ENCODE measurements at places on chromosomes 6 and 20.
A peak's percentile ranks its signal among the peaks of the same experiment; 100 is the strongest.

DNA sequence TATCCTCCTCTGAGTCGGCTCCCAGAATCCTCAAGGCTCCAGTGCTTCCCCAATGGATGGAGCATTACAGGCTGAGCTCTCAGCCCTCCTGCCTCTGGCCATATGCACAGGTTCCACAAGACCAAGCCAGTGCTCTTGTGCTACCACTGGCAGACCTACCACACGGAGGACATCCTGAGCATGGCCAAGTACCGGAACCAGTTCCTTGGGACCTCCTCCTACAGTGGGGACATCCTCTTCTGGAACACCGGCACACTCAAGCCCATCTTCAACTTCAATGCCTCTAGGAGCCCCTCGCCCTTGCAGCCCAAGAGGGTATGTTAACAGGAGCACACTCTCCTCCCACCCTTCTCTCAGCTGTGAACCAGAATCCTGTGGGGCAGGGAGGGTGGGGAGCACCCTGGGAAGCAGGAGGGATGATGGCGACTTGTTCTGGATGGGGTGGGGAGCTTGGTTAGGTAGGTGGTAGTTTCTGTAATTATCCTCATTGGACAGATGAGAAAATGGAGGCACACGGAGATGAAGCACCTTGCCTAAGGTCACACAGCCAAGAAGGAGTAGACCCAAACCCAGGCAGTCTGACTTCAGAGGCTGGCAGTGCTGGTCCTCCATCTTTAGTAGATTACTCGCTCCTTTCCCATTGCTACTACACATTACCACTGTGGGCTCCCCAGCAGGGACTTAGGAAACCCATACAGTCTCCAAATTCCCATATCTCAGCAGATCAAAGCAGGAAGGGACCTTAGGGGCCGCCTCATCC is 58.6 kb downstream of the EFCAB8 start:
- no peak for DNase-seq

DNA sequence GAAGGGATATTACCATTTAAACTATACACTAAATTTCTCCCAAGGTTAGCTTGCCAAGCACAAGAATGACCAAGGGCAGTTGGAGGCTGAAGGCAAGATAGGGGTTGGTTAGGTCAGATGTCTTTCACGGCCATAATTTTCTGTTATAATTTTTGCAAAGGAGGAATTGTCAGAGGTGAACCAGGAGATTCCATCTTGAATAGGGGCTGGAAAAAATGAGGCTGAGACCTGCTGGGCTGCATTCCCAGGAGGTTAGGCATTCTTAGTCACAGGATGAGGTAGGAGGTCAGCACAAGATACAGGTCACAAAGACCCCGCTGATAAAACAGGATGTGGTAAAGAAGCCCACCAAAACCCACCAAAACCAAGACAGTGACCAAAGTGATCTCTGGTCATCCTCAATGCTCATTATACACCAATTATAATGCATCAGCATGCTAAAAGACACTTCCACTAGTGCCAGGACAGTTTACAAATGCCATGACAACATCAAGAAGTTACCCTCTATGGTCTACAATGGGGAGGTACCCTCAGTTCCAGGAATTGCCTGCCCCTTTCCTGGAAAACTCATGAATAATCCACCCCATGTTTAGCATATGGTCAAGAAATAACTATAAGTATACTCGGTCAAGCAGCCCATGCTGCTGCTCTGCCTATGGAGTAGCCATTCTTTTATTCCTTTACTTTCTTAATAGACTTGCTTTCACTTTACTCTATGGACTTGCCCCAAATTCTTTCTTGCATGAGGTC is 371.8 kb upstream of the SULF2 start:
- DNase-seq: no peak

DNA sequence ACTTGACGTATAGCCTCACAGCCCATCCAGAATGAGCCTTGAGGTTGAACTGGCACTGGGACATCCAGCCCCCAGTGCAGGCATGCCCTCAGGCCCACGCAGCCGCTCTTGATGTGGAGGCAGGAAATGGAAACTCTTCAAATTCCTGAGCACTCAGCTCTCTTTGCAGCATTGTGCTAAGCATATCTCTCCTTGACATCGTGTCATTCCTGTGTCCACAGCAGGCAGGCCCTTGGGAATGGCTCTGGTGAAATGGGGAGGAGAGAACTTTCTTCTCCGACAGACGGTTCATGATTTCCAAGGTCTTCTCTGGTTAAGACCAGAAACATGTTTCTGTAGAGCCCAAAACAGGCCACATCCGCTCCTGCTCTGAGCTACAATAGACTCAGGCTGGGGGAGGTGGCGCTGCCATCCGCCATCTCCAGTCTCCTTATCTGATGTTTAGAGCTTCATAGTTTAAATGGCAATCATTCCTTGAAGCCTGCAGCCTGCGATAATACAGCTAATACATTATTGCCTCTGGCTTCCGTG is 248.8 kb downstream of the CDH4 start:
- no peak for DNase-seq

- peak; percentile 56 for DNase-seq
These were observed 158.4 kb downstream of the GPX5 start for GRCh38 chr6:28683945-28684538.

DNA sequence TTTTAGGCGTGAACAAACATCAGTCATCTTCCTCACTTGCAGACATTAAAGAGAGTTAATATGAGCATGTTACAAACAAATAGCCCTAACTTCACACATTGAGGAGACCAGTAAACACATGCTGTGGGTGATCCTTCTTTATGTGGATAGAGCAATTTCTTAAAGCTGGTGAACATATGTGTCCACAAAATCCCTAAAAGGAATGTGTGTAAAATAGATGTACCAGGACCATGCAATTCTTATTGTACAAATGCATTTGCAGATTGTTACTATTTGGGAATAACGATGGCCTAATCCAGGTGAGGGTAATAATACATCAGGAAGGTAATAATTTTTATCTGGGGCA is 228.9 kb downstream of the ALDH8A1 start:
- no peak for DNase-seq

DNA sequence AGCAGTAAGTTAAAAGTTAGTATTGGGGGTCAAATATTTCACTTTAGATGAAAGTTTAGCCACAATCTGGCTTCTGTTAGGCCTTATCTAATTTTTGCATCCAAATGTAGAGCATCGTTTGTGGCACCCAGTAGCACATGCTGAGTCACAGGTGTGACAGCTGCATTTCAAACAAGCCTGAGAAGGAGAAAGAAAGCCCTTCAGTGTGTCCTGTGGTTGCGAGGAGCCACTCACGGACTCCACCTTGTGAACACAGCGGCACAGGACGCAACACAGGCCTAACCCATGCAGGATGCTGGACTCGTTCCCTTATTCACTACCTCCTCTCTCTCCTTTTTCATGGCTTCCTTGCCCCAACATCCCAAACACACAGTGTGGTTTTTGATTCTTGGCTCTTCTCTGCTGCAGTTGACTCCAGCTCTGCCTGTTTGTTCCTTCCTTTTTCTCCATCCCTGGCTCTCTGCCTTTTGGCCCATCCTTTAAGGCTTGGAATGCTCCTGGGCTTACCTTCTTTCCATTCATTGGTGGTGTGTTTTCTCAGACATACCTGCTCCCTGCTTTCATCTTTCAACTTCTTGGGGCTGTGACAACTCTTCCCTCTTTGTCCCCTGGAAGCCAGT is 124.2 kb downstream of the SLC16A10 start:
- DNase-seq: no peak

DNA sequence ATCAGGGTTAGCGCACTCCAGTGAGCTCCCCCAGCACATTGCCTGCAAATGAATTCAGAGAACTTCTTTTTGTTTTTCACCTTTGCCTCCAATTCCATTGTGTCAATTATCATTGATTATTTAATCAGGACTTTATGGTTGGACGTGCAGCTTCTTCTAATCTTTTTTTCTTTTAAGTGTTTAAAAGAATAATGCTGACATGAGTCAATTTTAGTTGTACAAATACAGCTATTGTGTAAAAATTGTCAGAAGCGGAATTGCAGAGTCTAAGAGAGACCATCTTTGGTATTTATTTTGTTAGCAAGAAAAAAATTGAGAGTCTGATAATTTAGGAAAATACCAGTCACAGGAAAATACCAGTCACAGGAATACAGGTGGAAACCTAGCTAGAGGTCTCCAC is 5.5 kb downstream of the ABT1 start:
- DNase-seq: no peak

DNA sequence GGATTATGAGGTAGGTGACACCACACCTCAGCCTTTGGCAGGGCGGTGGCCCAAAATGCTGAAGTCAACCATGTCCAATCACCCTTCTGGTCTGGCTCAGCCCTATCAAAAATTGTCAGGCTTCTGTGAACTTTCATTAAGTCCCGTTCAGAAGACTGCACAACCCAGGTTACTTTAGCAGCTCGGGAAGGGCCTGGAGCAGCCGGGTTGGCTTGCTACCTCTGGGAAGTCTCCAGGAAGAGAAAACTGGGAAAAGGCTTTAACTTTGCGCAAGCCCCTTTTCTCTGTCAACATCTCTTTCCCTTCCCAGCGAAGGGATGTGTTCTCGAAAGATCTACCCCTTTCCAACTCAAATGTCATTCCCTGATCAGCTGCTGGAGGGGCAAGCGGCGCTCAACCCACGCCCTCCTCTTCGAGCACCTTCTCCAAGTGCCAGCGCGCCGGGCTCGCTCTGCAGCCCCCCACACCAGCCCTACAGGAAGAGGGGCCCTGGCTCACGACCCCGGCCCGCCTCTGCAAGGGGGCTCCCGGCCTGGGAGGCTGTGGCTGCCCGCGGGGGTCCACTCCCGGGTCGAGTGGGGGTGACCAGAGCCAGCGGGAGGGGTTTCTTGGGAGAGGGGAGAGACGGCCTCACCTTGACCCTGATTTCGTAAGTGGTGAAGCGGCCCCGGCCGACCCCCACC is 573 bp downstream of the SNX3 start:
- DNase-seq: peak; percentile 27

- no peak for DNase-seq
These were observed 19.0 kb downstream of the RREB1 start for GRCh38 chr6:7126754-7127153.

DNA sequence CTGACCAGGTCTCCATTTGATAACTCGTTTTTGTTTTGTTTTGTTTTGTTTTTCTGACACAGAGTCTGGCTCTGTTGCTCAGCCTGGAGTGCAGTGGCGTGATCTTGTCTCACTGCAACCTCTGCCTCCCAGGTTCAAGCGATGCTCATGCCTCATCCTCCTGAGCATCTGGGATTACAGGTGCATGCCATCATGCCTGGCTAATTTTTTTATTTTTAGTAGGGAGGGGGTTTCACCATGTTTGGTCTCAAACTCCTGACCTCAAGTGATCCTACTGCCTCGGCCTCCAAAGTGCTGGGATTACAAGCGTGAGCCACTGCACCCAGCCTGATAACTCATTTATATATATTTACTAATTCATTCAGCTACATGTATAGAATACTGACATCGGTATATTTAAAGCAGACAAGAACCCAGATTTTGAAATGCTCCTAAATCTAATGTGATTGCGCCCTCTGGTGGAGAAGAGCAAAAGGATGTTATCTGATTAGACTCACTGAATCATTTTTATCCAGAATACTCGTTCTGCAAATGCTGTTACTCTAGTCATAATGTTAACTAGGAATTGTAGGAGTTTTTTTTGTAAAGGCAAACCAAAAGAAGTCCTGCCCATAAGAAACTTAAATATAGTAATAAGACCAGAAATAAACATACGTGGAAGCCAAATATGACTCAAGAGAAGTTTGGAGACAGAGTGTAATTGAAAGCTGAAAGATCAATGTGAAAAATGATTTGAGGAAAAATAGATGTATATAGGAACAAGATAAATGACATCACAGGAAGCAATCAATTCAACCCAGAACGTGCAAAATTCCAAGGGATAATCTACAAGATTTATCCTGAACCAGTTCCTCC is 5.3 kb upstream of the COL12A1 start:
- peak; percentile 38 for DNase-seq

GRCh38 chr20:43178080-43178479 is 11.6 kb downstream of the PTPRT start:
- no peak for DNase-seq

DNA sequence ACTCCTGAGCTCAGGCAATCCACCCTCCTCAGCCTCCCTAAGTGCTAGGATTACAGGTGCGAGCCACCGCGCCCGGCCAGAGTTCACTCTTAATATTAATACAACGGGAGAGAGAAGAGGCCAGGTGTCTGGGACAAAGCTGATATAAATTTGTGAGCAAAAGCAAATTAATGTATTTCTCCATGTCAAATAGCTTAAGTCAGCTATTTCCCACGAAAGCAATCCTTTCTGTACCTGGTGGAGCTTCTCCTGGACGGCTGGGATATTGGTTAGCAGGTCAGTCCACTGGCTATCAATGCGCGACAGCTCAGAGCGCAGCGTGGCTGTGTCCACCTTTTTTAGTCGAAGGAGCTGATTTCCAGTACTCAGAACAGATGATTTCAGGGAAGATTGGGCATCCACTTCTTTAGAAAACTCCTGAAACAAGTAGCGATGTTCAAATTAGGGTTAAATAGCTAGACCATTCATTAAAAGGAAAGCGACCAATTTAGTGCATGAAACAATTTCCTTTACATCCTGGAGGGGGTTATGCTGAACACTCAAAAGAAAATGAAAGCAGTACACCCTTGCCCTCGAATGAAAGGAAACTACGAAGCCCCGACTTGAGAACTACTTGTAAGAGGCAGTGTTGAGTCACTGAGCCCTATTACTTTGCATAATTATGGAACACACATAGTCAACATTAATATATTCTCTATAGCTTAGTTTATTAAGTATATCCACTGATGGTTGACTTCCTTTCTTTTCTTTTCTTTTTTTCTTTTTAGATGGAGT is 403.4 kb downstream of the SYNE1 start:
- DNase-seq: no peak

- peak; percentile 22 for DNase-seq
These were observed 49.2 kb downstream of the SMPDL3A start for GRCh38 chr6:122838060-122838780.

- DNase-seq: no peak
These were observed 83.4 kb upstream of the ASF1A start for GRCh38 chr6:118810420-118811027.

DNA sequence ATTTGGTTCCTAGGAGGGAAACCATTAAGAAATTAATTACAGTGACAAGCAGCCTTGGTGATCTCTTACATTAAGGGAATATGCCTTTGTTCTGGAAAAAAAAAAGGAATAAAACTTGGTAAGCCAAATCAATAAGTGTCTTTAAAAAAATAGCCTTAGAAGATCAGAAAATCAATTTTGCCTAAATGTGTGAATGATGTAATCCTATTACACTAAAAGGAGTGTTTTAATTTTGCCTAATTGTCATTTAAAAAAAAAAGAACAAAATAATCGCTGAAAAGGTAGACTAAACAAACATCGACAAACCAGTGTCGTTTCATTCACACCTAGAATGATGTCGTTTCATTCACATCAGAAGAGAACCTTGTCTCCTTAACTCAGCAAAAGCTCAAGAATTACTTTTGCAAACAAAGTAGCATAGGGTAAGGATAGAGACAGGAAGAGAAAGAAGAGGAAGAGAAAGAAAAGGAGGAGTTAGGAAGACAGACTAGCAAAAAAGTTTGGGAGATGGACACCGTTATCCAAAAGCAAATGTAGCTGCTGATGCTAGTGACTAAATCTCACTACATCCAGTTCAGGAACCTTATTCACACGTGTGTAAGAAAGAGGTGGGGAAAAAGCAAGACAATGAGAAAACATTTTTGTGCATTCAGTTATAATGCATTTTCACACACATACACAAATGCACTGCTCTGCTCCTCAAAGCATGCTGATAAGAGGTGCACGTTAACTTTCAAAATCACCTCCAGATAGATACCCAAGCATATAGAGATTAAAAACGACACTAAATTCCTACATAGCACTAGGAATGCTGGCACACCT is 60.6 kb downstream of the HIVEP2 start:
- DNase-seq: no peak

GRCh38 chr6:80163754-80164187 is 57.3 kb downstream of the BCKDHB start:
- DNase-seq: no peak

- no peak for DNase-seq
These were observed 122.0 kb upstream of the HDAC2 start for GRCh38 chr6:114092943-114093342.

- DNase-seq: no peak
These were observed 177.6 kb downstream of the SASH1 start for GRCh38 chr6:148520109-148520841.
